Activated naive CD8-positive, alpha-beta T cell treated with anti-CD3 and anti-CD28 coated beads, Interleukin-2, amount 10 ng/mL, durations not matched to agents 7 days and 5 days (primary cell): ENCODE measurements at places on chromosomes 2 and 18.

GRCh38 chr2:101820519-101820918 is 123.0 kb downstream of the MAP4K4 start:
- no peak for DNase-seq

- DNase-seq: no peak
Observed at GRCh38 chr2:172211512-172211911, 108.8 kb upstream of the DLX2 start.

- no peak for DNase-seq
Observed at GRCh38 chr2:216445501-216445900, 33.2 kb downstream of the SMARCAL1 start.

- no peak for DNase-seq
Observed at GRCh38 chr18:48002933-48003365, 72.5 kb upstream of the SMAD2 start.

DNA sequence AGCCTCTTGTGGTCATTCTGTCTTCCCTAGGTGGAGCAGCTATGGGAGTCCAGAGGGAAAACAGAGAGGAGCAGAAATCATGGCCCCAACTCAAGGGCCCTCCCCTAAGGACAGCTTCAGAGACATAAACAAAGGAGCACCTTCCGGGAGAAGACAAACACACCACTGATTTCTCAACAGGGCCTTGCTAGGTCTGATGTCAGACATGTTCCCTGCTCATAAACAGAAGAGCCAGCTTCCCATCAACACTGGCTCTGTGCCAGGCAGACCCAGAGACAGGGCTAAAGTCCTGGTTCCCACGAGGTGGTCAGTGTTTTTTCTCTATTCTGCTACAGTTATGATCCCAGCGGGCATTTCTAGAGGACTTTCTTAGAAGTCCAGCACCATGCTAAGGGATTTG is 19.3 kb downstream of the CXCR2 start:
- no peak for DNase-seq

- DNase-seq: no peak
Observed at GRCh38 chr2:229261076-229261475, 10.0 kb downstream of the PID1 start.
